A172 (cell line): ENCODE measurements at places on chromosomes 16 and 17.

- DNase-seq = no peak
These were observed 31.4 kb downstream of the CRAMP1 start for GRCh38 chr16:1643521-1643920.

DNA sequence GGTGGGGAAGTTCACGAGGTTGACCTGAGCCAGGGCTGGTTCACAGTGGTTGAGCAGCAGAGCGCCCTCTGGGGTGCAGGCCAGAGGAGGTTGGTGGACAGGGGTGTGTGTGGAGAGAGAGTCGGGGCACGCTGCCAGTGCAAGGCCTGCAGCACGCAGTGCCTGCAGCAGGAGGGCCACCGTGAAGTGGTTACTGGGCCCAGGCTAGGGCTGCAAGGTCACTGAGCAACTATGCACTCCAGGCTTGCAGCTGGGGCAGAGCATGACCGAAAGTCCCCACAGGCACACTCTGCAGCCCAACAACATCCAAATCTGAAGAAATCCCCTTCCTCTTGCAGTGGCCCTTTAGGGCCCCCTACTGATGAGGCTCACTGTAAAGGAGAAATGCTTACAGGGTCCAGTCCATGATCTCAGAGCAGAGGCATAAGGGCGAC lies 89.1 kb upstream of the NOL11 start:
- DNase-seq = no peak

DNA sequence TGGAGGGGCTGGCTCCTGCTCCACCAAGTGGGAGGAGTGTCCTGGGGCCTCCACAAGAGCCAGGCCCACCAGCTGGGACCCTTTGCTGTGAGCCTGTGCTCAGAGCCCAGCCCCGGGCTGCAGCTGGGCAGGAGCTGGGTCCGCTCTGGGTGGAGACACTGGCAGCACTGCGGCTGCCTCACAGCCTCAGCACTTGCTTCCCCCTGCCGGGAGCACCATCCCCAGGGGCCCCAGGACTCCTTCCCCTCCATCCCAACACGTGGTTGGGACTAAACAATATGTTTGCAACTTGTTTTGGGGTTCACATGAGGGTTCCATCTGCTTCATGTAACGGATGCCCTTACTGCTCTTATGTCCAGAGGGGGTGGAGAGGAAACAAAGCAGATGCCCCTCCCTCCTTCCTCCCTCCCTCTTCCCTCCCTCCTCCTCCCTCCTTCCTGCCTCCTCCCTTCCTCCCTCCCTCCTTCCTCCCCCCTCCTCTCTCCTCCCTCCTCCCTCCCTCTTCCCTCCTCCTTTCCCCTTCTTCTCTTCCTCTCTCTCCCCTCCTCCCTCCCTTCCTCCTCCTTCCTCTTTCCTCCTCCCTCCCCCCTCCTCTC lies 16.3 kb upstream of the CBFA2T3 start:
- DNase-seq = no peak

DNA sequence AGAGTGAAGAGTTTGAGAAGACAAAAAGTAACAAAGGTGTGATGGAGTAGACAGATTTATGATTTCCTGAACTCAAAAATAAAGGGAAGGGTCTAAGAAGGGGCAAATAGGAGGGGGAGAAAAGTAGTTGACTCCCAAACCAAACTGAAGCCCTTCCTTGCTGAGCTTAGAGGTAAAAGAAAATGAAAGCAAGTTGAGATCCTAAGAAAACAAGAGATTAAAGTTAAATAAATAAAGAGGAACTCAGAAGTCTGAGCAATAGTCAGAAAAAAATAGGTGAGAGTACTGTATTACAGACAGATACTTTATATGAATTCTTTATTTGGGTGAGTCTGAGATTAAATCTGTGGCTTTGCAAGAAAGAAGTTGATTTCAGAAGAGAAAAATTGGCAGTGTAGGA lies 3.3 kb upstream of the PSMD12 start:
- no peak for DNase-seq

- no peak for DNase-seq
These were observed 16.4 kb upstream of the CUEDC1 start for GRCh38 chr17:57971572-57971971.

DNA sequence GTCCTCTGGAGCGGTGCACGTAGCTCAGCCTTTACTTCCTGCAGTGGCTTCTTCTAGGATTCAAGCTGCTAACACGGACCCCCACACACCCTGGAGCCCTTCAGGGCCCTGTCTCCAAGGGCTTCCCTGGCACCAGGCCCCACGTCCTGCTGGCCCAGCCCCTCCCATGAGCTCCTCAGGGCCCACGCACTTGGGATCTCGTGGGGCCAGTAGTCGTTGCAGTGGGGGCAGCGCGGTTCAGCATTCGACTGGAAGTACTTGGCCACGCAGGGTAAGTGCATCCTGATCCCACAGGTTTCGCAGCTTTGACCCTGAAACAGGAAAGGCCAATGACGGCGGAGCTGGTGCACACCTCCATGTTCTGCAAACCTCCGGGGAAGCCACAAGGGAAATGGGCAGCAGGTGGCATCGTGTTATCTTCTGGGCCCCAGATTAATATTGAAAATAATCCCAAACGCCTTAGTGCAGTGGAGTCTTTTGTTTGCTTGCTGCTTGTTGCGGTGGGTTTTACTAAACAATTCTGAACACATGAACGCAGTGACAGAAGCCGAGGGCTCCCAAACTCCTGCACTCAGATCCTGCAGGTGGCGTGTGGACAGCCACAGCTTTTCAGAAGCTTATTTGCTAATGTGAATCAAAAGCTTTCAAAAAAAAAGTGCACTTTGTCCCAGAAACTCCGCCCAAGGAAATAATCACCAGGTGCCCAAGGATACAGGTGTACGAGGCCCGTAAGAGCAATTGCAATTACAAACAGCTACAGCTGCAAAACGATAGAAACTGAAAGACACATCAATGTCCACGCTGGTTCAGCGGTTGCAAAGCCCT lies 22.4 kb downstream of the KDM8 start:
- no peak for DNase-seq

- DNase-seq = peak; percentile 64
These were observed 27.3 kb downstream of the KDM8 start for GRCh38 chr16:27230562-27231001.
